Cortex of kidney (tissue), 1 donor: ENCODE measurements at places on chromosomes 5 and 9.

DNA sequence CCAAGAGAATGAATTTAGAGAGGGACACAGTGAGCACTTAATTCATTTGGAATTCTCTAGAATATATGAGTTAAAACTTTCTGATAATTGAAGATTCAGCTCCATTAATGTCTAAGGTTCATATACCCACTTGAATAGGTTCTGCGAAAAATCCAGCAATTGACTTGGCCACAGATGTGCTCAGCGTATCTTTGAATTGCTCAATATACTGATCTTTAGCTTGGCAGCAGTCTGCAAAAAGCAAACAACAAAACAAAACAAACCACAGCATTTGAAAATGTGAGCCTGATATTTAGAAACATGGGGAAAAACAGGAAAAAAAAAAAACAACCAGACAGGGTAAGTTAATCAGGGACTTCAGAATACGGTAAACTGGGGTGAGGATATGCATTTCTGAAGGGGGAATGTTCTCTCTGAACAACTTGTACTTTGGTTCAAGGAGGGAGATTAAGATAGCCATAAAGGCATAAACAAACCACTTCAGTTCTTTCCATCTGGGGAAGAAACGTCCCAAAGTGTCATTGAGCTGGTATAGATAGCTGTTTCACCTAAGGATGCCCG is 21.4 kb downstream of the AGXT2 start:
- DNase-seq = no peak

DNA sequence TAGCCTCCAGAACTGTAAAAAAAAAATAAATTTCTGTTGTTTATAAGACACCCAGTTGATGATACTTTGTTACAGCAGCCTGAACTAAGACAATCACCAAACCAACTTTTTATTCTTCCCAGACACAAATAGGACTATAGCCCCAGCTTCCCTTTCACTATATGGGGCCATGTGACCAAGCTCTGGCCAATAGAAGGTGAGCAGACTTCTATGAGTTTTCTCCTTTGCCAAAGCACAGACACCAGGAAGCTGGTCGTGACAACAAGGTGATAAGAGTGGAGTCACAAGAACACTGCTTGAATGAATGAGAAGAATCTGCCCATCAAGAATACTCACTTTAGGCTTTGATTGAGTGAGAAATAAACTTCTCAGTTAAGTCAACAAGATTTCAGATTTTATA is 217.7 kb downstream of the DEPDC1B start:
- DNase-seq = no peak

- no peak for DNase-seq
Observed at GRCh38 chr5:171494452-171495121, 75.1 kb downstream of the FGF18 start.

DNA sequence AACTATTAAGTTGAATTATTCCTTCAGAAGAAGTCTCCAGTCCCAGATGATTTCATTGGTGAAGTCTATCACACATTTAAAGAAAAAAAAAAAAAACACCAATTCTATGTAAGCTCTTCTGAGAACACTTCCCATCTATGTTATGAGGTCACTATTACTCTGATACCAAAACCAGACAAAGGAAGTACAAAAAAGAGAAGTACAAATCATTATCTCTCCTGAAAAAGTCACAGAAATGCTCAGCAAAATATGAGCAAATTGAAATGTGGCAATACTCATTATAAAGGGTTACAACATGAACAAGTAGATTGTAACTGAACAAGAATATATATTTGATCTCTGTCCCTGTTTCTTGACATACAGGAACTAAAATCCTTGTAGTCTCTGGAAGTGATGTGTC is 280.4 kb downstream of the TLE1 start:
- DNase-seq = no peak

DNA sequence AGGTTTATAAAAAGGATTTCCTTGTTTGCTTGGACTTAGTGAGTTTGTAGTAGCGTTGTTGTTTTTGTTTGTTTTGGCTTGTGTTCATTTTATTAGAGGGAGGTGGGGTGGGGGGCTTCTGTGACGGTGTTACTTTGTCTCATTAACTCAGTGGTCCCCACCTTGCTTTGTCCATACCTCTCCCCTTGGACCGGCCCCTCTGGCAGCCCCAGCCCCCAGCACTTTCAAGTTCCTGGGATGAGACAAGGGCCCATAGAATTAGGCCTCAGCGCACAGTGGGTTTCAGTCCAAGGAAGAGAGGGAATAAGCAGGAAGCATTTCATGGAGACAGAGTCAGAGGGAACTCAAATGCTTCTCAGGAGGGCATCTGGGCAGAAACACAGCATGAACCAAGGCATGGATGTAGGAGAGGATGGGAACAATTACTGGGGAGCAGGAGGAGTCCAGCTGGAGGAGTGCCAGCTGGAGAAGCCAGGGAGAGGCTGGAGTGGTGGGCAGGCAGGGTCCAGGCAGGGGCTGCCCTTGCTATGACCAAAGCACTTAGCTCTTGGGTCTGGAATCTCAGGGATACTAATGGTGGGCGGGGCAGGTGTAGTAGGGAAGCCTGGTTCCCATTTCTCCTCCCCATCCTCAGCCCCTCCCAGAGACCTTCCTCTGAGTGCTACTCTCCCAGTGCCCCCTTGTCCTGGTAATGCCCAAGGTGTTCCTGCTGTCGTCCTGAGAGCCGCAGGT is 23.5 kb upstream of the ENHO start:
- no peak for DNase-seq

DNA sequence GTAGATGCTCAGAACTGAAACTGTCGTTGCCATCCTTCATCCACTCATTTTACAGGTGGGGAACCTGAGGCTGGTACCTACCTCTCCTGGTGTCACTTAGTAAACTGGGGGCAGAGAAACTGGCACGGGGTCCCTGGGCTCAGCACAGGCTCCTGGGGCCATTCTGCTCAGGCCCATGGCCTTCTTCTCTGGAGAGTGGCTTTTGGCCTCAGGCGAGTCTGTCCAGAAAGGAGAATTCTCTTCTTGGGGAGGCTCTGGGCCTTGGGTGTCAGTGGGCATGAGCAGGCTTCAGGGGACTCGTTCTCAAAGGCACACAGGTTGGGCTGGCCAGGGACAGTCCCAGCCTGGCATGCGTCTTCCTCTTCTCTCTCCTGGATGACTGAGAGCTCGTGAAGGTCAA is 24.6 kb downstream of the COL5A1 start:
- no peak for DNase-seq

DNA sequence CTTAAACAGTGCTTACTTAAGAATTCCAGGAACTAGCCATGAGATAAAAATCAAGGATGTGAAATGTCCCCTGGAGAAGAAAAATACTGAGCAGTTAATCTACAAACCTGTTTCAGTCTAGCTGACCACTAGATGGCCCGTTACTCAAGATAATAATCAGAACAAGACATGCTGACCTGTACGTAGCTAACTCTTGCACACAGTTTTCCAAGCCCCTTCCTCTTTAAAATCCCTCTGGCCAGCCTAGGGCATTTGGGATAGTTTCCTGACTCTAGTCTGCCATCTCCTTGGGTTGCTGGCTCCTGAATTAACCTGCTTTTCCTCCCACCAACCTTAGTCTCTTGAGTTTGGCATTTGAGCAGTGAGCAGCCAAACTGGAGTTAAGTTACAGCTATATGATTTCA is 59.2 kb upstream of the TRAF1 start:
- DNase-seq = no peak

DNA sequence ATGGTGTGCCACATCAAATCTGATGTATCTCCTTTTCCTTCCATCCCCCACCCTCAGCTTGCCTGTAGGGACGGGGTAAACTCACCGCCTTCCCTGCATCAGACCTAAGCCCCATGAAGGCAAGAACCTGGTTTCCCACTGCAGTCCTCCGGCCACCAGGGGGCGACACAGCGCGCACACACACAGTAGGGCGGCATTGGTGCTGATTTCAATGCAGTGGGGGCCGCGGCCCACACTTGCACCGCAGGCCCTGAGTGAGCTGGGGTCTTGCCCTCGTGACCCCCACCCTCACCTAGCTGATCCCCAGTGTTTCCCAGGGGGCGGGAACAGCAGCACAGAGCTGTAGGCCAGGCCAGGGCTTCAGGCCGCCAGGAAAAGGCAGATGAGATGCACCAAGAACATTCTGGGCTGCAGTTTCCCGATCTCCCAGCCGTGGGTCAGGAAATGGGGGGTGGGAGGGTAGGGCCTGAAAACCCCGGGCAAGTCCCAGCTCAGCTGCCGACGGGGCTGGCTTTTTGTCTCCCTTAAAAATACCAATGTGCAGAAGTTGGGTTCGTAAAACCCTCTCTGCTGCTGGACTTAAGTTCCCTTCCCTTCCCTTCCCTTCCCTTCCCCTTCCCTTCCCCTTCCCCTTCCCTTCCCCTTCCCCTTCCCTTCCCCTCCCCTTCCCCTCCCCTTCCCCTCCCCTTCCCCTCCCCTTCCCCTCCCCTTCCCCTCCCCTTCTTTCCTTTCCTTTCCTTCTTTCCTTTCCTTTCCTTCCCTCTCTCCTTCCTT is 19.5 kb downstream of the FAM163B start:
- no peak for DNase-seq

GRCh38 chr9:100884518-100884917 is 144.0 kb upstream of the PLPPR1 start:
- DNase-seq = no peak

DNA sequence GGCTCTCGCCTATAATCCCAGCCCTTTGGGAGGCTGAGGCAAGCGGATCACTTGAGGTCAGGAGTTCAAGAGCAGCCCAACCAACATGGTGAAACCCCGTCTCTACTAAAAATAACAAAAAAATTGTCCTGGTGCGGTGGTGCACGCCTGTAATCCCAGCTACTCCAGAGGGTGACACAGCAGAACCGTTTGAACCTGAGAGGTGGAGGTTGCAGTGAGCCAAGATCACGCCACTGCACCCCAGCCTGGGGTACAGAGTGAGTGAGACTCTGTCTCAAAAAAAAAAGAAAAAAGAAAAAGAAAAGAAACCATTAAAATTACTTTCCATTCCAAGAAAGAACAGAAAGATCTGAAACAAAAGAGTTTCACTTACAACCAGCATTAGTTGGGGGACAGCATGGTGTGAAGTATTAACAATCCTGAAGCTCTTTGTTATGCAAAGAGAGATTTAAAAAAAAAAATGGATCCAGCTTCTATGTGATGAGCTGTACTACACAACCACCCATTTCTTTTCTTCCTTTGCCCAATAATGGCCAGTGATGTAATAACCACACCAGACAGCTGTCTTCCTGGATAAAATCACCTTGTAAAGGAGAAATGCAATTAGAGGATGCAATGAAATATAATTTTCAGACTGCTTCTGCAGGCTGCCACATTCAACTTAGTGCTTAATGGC is 76.9 kb downstream of the MED27 start:
- no peak for DNase-seq

DNA sequence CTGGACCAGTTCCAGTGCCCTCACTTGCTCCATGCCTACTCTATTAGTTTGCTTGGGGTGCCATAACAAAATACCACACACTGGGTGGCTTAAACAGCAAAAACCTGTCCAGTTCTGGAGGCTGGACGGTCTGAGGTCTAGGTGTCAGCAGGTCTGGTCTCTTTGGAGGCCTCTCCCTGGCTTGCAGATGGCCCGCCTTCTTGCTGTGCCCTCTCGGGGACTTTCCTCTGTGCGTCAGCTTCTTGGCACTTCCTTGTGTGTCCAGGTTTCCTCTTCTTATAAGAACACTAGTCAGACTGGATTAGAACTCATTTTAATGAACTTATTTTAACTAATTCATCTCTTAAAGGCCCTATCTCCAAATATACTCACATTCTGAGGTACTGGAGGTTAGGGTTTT is 97.2 kb downstream of the CARTPT start:
- DNase-seq = no peak

DNA sequence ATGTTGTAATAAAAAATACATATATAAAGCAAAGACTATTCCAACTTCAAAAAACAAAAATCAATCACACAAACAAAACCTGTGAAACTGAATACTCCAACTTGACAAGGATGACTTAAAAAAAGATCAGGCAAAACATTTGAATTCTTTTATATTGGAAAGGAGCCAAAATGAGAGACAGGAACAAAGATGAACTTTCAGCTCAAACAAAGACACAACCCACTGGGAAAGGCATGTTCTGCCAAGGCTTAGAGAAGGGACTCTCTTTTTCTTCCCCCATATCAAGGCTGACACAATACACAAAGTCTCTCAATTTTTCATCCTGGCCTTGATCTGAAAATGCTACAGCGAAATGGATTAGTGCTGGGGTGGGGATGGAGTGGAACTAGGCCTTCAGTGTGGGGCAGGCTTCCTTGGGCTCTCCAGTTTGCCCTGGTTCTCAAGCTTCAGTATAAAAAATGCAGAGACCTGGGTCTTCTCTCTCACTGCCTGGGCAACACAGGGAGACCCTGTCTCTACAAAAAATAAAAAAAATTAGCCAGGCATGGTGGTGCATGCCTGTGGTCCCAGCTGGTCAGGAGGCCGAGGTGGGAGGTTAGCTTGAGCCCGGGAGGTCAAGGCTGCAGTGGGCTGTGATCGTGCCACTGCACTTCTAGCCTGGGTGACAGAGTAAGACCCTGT is 11.6 kb upstream of the FAM169A start:
- DNase-seq = no peak

GRCh38 chr9:133164191-133164590 is 477 bp upstream of the GBGT1 start:
- DNase-seq = no peak

DNA sequence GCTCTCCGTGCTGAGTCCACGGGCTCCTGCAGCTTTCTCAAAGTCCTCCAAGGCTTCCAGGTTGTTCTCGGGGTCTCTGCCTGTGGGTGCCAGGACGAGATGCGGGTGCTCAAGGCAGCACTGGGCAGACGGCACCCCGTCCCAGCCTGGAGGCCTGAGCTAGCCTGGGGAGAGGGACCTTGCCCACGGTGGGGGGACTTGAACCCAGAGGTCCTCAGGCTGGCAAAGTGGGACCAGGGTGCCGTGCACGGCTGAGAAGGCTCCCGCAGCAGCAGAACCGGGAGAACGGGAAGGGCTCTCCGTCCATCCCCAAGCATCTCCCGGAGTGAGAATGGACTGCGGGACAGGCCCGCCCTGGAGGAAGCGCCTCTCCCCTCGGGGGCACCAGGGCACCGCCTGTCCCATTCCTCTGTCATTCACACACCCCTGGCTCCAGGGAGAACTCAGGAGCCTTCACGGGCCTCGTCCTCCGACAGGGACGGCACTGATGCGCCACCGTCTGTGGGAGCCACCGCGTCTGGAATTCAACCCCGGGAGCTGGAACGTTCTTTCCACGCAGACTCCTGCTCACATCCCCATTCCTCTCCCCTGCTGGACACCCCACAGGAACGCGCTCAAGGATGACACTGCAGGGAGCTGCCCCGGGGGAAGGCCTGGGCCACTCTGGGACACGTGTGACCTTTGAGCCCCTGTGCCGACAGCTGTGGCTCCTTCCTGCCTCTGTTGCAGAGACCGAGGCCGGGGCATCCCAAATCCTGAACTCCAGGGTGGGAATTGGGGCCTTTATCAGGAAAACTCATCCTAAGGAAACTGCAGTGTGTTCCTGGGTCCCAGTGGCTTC is 16.3 kb upstream of the OBP2B start:
- DNase-seq = no peak

DNA sequence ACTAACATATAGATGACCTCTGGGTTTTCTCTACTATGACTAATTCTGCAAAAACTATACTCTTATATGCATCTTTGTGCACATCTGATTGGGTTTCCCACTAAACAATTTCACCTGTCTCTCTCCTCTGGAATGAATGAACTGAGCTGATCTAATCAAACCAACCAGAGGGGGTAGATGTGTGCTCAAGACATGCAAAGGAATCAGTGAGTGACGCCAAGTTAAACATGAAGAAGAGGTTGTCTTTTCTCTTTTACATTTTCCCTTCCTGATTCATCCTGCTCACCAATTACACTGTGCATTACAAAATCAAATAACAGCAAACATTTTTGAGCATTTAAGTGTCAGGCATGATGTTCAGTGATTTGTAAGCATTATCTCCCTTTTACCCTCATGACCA is 29.6 kb upstream of the GRXCR2 start:
- DNase-seq = no peak
